ENCODE measurements at places on chromosomes 2 and 18. TPM values are rescaled to one million over a fixed set of nuclear protein-coding genes. Genes with fewer than 3 reads are reported as not detected.

DNA sequence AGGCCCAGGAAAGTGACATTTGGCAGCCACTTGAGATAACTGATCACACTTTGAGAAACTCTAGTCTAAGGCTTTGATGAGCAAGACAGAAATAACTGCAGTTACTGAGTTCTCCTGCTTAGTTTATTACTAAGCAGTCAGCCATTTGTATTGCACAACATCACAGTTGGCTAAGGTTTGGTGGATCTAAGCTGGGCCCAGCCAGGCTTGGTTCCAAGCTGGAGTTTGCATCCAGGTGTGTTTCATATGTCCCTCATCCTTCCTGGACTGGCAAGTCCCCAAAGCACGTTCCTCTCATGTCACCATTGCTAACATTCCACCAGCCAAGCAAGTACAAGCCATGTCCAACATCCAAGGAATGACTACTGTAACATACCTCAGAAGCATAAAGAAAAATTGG lies 71.3 kb upstream of the ZNF532 start:
- no peak for DNase-seq

DNA sequence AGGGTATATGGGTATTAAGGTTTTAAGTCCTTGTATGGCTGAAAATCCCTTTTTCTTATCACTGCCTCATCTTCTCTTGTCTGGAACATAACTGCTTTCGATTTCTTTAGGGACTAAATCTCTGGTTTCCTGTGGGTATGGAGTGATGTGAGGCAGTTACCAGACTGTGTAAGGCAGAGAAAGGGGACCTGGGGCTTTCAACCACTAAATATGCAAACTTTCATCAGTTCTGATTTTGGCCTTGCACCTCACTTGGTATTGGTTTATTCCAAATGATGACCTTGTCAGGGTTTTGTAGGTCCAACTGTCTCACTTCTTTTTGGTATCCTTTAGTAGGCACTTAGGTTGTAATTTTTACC lies 9.3 kb downstream of the MAP4K4 start:
- DNase-seq = no peak

DRC1 gene
- total RNA-seq = not detected

GRCh38 chr2:25618676-25619075 lies 54.7 kb downstream of the DTNB start:
- peak; percentile 82 for DNase-seq

RTP5 gene
- not detected for total RNA-seq

Data from Daoy (cell line).